ENCODE measurements at places on chromosomes 7 and 10.

DNA sequence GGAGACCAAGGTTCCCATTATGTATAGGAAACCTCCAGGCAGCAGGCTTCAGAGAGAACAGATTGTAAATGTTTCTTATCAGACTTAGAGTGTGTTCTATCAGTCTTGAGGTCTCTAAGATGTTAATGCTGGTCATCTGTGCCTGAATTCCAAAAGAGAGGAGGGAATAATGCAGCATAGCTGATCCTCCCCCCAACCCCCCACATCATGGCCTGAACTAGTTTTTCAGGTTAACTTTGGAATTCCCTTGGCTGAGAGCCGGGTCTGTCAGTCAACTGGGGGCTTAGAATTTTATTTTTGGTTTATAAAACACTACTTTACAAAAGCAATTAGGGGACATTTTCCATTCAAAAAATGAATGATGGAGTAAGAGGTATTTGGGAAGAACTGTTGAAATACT lies 184.3 kb downstream of the NEBL start:
- DNase-seq = no peak

GRCh38 chr10:31949266-31949665 lies 20.6 kb upstream of the ARHGAP12 start:
- DNase-seq = no peak

DNA sequence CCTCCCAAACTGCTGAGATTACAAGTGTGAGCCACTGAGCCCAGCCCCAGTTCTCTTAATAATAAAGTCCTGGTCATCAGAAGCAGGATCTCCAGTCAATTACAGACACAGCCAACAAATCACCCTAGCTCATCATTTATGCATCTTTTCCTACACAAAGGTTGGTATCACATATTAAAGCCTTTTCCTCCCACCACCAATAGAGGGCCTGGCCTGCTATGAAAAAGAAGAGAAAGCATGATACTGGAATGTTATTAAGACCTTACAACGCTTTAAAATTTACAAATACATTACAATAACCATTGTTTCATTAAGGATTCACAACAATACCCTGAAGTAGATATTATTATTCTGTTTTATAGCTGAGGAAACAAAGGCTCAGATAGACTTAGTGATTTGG lies 25.9 kb downstream of the VAX1 start:
- no peak for DNase-seq

DNA sequence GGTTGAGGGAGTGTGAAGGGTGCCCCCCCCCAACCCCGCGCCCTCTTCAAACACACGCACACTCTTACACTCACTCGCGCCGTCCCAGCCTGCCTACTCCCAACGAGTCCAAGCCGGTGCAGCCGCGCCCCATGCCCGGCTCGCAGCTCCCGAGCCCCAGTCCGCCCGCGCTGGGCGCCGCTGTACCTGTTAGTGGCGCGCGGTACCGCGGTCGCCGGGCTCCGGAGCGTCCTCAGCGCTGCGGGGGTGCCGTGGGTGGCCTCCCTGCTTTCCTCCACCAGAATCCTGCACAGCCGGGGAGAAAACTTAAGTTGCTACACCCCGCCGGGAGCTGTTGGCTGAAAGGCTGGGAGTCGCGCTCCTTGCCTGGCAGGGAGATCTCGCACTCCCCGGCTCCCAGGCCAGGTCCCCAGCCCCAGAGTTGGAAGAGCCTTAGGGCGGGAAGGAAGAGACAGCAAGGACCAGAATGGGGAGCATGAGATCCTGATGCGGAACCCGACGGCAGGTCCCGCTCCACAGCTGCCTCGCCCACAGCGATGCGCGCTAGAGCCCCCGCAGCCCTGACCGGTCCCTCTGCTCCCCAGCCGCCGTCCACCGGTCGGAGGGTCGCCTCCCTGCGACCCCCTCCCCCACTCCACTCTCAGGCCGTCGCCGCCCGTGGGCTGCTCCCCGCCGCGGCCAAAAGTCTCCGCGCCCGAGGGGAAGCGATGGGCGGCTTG lies 863 bp downstream of the ST8SIA6 start:
- peak; percentile 69 for DNase-seq

GRCh38 chr10:70575874-70576802 lies 26.4 kb downstream of the PRF1 start:
- DNase-seq = peak; percentile 70

DNA sequence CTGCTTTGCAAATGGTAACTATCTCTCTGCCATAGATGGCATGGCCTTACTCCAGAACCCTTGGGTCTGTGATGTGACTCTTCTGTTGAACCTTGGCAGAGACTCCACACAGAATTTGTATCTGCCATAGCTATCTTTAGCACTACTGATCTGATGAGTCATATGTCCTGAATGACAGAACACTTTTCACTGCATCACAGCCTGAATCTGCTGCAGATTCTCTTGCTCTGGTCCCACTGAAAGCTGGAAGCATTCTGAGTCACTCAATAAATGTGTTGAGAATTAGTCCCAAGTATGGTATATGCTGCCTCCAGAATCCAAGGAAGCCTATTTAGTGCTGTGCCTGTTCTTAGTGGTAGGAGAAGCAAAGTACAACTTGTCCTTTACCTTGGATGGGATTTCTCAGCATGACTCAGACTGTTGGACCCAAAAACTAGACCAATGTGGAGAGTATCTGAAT lies 39.5 kb upstream of the ANKRD1 start:
- no peak for DNase-seq

GRCh38 chr7:96479015-96479645 lies 157.2 kb upstream of the SLC25A13 start:
- no peak for DNase-seq

DNA sequence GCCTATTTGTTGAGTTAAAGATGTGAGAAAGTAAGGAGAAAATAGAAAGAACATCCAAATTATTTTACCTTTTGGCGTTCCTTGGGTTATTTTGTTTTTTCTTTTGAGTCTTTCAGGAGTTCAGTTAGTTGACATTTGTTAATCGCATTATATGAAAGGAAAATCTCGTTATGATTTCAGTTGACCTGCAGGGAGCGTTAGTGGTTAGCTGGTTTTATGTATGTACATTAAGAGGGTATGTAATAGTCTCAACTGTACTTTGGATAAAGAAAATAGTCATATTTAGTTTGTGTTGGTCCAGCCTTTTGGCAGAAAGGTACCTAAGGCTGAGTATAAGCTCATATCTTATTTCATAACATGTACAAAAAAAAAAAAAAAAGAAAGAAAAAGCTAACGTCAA lies 4.0 kb downstream of the BMPER start:
- DNase-seq = no peak

DNA sequence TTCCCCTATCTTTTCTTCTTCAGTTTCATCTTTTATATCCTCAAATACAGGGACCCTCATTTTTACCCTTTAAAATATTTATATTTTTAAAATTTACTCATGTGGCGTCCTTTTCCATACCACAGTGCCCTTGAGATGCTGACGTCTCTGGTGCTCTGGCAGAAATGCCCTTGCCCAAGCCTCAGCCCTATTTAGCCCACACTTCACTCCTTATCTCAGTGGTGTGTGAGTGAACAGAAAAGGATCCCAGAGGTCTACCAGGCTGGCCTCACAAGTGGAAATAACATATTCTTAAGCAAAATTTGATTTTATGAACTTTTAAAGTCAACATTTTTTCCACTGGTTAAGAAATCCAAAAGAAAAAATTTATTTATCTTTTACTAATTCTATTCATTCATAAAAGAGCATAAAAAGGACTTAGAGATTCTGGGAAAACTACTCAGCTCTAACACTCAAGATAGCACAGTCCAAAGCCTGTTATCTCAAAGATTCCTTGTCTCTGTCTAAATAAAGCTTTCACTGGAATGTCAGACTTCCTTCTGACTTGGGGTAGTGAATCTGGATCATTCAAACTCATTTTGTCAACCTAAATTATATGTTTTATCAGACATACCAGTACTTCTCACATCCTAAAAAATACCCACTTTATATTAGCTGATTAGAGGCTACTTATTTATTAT lies at the start of gene NEBL:
NEBL (minus strand) TSS at position 166 of the 680 bp plus-strand sequence; CDS start at position 60, 106 bp downstream.
- no peak for DNase-seq

GRCh38 chr10:1564791-1565190 lies 172.5 kb downstream of the ADARB2 start:
- no peak for DNase-seq

- DNase-seq = no peak
Measured at GRCh38 chr10:26172131-26172530, 44.4 kb upstream of the GAD2 start.

- no peak for DNase-seq
Measured at GRCh38 chr10:30018496-30018895, 40.9 kb downstream of the JCAD start.

DNA sequence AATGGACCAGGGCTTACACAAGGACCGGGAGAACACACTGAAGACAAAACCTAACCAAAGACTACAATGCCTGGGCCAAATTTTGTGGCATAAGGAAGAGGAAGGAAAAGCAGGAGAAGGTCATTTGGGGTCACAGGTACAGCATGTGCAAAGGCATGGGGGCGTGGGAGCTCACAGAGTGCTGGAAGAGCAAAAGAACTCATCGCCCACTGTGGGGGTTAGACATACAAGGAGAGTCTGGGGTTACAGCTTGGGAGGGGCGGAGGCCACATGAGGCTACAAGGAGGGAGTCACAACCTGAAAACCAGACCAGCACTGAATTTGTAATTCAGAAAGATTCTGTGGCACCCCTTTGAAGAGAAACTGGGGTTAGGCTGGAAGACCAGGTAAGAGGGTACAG lies 9.7 kb downstream of the PUS7 start:
- no peak for DNase-seq

Measured in Right ventricle myocardium inferior (tissue), 1 donor.